Stimulated activated CD8-positive, alpha-beta memory T cell treated with anti-CD3 and anti-CD28 coated beads, Interleukin-2, amount 100 ng/mL, for 1 hour (primary cell): ENCODE measurements at places on chromosomes 7 and 10.

DNA sequence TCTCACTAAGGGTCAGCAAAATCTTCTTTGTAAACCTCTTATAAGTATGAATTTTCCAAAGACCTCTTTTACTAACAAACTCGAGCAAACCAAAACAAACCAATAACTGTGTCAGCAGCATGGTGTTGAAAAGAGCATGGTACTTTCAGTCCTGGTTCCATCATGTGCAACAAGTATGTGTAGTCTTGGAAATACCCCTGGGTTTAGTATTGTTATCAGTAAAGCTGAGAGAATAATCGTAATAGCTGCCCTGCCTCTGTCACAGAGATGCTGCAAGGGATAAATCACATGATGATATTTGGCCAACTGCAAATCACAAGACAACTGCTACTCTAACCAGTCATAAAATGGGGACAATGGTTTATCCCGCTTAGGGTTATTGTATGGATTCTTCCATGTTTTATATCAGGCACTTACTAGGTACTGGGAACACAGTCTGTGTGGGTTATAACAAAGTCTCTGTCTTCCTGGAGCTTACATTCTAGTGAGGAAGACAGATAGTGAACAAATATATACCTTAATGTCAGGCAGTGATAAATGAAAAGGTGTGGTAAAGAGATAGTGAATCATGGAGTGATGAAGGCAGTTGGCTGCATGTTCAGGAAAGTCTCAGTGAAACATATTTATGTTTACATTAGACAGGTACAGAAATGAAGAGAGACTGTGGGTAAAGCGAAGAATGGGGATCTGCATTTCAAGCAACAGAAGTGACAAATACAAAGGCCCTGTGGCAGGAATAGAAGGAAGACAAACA lies 60.5 kb upstream of the C10orf90 start:
- no peak for DNase-seq

DNA sequence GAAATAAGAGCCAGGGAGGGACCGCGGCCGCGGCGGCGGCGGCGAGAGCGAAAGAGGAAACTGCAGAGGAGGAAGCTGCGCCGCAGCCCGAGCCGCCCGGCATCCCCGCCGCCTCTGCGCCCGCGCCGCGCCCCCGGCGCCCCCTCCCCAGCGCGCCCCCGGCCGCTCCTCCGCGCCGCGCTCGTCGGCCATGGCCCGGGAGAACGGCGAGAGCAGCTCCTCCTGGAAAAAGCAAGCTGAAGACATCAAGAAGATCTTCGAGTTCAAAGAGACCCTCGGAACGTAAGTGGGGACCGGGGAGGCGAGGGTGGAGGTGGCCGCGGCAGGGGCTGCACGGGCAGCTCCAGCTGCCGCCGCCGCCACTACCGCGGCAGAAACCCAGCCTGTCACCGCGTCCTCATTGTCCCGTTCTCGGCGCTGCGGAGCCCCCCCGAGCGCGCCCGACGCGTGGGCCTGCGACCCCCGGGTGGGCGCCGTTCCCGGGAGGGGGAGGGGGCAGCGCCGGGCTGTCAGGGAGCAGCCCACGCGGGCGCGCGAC lies 351 bp downstream of the CAMK1D start:
- no peak for DNase-seq

DNA sequence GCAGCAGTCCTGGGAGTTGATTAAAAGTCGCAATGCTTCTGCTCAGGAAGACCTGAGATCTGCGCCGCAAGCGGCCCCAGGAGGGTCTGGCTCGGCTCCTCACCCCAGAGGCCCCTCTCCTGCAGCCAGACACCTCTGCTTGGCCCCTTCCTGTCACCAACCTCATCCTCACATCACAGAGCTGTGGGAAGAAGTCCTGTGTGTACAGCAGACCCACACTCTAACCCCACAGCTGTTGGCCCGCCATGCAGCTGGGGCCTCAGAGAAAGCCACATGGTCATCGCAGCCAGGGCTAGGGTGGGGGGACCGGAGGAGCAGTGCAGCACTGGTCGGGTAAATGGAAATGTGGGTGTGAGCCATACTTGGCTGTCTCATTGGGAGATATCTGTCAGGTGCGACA lies 97.7 kb downstream of the RGS10 start:
- DNase-seq, result no peak

- DNase-seq, result no peak
These were observed 84.8 kb upstream of the AGBL3 start for GRCh38 chr7:134901389-134902020.

DNA sequence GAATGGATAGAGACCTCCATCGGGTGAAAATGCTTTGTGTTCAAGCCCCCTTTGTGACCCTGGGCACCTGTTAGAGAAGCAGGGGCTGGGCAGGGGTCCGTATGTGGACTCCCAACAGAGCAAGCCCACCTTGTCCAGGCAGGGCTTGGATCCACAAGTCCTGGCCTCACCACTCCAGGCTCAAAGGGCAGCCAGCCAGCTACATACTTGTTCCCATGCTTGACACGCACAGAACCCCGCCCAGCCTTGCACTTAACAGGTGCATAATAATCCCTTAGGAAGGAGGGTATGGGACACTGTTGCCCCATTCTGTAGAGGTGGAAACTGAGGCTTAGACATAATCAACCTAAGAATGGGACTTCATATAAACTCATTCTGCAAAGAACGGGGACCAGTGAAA lies 160.6 kb downstream of the PRKAG2 start:
- DNase-seq, result no peak
